ENCODE measurements at places on chromosomes 6 and 20.

- no peak for DNase-seq
Observed at GRCh38 chr6:105892577-105893262, 193.4 kb upstream of the PRDM1 start.

DNA sequence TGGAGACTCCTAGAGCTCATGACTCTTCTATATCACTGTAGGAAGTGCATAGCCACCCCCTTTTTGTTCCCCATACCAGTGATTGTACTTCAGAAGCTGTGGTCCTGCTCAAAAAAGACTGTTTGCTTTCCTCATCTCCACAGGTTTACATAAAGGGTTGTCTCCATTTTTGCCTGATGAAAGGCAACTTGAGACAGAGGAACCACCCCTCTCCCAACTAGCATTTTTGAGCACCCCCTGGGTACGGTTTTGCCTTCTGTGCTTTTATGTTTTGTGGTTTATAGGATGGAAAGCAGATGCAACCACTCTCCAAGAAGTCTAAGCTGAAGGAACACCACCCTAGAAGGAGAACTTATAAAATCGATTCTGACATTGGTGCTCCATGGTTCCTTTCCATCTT is 127.7 kb upstream of the SUPT3H start:
- DNase-seq: no peak

GRCh38 chr6:97669191-97670031 is 386.4 kb upstream of the MMS22L start:
- no peak for DNase-seq

DNA sequence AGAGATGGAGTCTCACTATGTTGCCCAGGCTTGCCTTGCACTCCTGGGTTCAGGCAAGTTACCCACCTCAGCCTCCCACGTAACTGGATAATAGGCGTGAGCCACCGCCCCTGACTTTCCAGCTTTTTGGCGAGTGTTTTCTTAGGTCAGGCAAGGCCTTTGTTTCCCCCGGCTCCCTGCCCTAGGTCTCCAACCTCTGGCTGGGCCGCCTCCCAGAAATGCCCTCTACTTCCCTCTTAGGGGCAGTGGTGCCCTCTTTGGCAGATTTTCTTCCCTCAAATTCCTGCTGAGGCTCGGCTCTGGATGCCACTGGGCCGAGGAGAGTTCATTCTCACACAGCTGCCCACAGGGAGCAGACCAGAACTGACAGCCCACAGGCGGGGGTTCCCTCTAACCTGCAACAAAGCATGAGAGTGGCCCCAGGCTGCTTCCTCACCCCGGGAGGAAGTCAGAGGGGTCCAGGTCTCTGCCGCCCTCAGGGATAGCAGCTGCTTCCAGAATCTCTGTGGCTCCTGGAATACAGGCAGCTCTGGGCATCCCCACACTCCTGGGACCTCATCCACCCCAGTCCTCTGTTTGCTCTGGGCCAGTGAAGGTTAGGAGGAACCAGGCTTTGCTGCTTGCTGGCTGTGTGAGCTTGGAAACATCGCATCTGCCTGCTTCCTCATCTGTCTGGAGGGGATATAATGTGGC is 56.5 kb downstream of the TCP11 start:
- DNase-seq: no peak

DNA sequence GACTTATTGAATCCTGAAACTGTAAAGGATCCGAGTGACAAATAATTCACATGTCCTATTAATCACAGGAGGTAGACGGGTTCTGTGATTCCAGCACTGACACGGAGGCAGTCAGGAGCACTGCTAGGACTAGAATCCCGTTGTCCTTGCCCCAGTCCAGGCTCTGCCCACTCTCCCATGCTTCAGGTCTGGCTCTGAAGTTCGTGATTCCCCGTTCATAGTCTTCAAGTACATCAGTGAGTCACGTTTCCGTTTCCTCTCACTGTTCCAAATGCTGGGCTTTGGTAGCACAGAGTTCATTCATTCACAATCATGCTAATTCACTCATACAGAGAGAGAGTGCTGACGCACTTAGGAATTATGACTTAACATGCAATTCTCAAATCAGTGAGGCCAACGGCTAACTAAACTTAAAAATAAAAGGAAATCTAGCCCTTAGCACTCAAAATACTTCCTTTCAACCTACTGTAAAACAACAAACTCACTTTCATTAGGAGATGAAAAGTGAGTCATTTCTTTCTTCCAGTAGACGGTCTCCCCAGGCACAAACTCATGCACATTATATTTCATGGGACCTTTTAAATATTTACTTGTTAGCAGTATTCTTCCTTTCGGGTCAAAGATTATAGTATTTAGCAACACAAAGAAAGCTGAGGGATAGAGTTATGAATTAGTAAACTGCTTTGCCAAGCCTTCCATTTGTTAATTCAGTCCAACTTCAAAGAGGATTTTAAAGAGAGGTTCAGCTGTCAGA is 94.0 kb upstream of the NHSL1 start:
- DNase-seq: no peak

GRCh38 chr20:58112017-58112781 is 116.3 kb downstream of the ANKRD60 start:
- no peak for DNase-seq

DNA sequence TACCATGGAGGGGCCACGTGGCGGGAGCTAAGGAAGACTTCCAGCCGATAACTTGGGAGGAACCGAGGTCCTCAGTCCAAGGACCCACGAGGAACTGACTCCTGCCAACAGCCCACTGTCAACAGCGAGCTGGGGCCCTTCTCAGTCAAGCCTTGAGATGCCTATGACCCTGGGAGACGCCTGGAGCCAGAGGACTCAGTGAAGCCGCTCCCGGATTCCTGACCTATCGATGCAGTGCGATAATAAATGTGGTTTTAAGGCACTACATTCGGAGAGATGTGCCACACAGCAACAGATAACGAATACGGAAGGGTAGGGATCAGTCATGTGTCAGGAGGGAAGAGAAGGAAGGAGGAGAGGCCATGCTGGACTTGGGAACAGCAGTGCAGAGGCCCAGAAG is 208.5 kb downstream of the NFATC2 start:
- DNase-seq: no peak

DNA sequence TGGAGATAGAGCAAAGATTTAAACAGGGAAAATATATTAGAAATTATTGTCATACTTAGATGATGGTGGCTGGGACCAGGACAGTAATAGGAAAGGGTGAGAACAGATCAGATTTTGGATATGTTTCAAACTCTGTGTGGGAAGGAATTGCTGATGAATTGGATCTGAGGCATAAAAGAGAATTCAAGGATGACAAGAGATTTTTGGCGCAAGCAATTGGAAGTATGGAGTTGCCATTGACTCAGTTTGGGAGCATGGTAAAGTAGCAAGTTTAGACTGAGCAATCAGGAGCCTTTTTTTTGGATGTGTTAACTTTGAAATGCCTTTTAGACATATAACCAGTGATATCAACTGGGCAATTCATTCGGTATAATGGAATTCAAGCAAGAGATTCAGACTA is 14.4 kb downstream of the TAB2 start:
- no peak for DNase-seq

DNA sequence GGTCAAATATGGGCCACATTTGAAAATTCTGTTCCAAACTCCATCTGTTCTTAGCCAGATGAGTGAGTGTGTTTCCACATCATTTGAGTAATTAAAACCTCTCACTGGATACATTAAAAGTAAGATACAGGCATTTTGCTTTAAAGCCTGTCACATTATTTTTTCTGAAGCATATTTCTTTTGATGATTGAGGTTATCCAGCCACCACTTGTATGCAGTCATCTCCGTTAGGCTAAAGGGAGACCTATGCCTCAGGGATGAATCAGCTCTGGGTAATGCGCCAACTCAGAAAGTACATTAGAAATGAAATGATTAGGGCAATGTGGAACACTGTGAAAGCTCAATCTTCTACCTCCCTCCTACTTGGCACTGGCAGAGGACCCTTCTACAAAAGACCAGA is 90.7 kb downstream of the SNAP25 start:
- DNase-seq: no peak

DNA sequence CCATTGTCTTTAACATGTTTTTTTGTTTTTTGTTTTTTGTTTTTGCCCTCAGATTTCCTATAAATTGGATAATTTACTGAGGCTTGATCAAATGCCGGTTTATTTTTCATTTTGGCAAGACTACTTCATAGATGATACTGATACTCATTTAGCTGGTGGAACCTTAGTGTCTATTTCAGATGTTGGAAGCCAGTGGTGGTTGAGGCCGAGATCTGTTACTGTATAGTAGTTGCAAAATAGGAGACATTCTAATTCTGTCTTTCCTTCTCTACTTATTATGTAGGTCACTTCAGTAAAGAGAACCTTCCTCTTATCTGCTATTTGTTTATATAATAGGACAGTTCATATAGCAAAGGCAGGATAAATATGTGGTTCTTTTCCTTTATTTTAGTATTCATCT is 63.4 kb downstream of the STXBP5 start:
- no peak for DNase-seq

DNA sequence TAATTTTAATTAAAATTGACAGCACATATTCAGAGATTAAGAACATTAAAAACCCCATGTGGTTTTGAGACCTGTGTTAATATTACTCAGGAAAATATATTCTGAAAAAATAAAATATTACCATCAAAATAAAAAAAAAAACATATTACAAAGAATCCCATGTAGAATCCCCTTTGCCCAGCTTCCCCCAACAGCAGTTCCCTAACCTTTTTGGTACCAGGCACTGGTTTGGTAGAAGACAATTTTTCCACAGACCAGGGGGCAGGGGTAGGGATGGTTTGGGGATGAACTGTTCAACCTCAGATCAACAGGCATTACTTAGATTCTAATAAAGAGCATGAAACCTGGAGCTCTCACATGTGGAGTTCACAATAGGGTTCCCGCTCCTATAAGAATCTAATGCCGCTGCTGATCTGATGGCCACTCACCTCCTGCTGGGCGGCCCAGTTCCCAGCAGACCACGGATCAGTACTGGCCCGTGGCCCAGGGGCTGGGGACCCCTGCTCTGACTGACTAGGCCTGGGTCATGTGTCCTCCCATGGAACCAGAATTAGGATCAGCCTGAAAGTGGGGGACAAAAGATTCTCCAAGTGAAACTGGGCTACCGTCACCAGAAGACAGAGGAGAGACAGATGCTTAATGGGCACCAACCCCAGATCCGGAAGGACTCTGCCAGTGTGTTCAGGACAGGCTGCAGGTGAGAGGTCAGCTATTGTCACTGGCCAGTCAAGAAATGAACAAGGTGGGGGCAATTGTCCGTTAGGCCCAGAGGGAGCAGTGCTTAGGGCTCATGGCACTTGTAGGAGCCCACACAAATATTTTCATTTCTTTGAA is 235.5 kb downstream of the PREX1 start:
- DNase-seq: no peak

DNA sequence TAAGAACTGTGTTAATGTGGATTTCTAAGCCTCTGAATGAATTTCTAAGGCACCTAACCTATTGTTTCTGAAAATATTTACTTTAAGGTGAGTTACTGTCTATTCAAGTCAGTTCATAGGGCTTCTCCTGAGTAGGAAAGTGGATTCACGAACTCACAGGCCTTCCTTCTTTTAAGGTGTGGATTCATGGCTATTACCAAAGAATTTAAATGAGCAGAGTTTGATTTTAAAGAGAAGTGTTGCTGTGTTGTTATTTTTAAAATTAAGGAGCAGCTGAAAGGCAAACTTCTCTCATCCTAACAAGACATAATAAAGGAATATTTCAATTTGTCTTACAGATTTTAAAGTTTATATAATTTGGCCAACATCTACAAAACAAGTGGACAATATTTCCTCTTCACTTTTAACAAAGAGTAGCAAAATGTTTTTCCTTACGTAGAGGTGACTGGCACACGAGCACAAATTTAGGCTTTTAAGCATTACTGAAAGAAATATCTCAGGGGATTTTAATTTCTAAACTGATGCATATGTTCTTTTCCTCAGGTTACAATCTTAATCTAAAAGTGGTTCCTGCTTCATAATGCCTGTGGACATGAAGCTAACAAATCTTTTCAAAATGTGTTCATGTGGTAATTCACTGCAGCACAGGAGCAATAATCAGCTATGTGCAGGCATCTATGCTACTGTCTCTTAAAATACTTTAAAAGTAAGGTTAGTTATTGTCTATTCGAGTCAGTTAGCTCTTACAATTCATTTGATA is 602 bp upstream of the TSPYL4 start:
- DNase-seq: no peak

GRCh38 chr6:106501960-106502371 is 127.3 kb downstream of the RTN4IP1 start:
- no peak for DNase-seq

DNA sequence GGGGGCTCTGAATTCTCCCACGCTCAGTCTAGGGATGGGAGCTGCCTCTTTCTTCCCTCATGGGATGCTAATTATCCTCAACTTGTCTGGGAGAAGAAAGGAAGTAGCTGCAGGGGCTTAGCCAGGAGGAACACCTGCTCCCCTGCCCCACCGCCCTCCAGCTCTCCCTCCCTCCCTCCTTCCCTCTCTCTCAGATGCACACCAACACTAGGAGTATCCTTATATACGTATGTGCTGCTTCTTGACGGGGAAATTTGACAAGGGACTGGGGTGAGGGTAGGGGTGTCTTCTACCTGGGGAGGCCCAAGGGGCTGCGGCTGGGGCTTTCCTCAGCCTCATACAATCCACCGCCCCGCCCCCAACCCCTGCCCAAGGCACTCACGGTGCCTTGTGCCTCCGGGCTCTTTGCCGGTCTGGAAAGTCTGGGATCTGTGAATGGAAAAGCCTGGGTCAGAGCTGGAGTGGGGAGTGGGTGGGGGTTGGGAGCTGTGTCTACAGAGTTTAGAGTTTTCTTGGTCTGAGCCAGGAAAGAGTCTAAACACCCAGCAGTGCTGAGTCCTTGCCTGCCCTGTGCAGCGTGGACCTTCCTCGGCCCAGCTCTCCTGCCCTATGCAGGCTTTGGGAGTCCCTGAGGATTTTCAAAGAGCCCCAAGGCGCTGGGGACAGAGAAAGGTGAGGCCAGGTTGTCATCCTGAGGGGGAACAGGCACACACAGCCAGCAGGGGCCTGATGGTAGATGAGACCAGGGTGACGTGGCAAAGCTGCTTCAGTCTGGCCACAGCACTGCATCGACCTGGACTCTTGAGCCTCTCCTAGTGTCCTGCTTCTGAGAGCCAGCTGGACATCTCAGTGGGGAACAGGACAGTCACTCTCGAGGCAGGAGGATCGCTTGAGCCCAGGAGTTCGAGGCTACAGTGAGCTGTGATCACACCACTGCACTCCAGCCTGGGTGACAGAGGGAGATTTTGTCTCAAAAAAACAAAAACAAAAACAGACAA is 29.3 kb upstream of the EMILIN3 start:
- DNase-seq: no peak

GRCh38 chr6:62683063-62683462 is 397.0 kb upstream of the KHDRBS2 start:
- DNase-seq: no peak

GRCh38 chr20:6651561-6651960 is 115.9 kb upstream of the BMP2 start:
- no peak for DNase-seq
